ENCODE measurements at places on chromosomes 12 and 14.

- no peak for DNase-seq
These were observed 122.8 kb upstream of the PDE3A start for GRCh38 chr12:20245491-20245890.

DNA sequence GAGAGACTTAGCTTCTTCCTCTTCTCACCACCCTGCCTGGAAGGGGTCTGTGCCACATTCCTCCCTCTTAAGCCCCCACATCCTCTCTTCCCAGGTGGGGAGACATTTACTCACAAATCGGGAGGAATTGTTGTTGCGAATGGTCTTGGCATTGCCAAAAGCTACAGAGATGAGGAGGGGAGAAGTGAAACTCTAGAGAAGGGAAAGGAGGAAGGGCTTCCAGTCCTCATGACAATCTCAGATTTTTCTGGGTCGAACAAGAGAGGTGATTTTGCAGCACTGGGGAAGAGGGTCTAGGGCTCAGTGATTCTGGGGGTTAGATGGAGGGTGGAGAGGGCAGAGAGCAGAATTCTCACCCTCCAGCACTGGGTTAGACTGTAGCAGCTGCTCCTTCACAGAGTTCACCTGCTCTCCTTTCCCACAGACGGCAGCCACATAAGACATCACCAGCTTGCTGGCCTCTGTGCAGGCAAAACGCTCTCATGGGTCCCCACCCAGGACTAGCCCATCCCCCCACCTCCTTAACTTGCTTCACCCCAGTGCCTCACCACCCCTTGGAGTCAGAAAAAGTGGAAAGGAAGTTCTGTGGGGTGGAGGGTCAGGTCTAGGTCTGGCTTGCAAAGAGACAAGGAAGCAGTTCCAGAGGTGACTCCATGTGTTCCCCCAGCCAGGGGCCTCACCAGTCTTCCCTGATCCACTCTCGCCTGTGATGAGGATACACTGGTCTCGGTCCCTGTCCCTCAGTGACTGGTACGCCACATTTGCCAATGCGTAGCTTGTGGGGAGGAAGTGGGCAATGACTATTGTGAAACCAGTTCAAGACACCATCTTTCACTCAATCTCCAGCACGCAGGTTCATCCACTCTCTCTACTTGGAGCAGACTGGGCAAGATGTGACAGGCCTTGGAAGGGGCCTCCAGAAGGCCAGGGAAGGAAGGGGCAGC, 2.7 kb downstream of the MYO1A start:
- DNase-seq, result no peak

DNA sequence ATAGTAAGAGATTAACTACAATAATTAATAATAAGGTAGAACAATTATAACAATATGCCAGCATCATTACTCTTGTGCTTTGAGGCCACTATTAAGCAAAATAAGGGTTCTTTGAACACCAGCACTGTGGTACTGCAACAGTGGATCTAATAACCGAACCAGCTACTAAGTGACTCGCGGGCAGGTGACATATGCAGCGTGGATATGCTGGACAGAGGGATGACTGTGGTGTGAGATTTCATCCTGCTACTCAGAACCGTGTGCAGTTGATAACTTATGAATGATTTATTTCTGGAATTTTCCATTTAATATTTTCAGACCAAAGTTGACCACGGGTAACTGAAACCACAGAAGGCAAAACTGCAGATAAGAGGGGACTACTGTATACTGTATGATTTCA, 34.4 kb downstream of the BMAL2 start:
- no peak for DNase-seq

GRCh38 chr12:130280742-130281141, 56.9 kb upstream of the PIWIL1 start:
- DNase-seq, result no peak

DNA sequence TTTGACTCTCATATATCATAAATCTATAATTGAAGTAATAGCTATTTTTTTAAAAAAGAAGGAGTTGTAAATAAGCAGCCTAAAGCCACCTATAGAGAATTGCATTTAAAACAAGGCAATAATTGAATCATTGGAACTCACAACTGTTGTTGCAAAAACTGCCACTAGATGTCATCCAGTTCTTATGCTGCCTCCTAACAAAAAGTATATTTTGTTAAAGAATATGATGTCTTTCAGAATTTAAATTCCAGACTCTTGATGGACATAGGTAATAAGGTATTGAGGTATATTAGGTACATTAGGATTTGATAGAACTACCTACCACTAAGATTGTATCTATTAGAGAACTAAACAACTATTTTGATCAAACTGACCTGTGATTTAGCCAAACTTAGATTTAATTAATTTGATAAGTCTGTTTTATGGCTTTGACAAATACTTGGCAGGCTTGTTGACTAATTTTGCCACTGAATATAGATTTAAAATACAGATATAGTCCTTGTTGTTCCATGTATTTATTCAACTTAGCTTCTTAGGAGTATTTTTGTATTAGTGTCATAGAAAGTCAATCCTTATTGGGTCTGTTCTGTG, 401.4 kb downstream of the RPL10L start:
- DNase-seq, result no peak
